Aorta (tissue), 5 donors: ENCODE measurements at places on chromosomes 3 and 15.

GRCh38 chr3:16382845-16383244, 117.8 kb downstream of the OXNAD1 start:
- no peak for DNase-seq

DNA sequence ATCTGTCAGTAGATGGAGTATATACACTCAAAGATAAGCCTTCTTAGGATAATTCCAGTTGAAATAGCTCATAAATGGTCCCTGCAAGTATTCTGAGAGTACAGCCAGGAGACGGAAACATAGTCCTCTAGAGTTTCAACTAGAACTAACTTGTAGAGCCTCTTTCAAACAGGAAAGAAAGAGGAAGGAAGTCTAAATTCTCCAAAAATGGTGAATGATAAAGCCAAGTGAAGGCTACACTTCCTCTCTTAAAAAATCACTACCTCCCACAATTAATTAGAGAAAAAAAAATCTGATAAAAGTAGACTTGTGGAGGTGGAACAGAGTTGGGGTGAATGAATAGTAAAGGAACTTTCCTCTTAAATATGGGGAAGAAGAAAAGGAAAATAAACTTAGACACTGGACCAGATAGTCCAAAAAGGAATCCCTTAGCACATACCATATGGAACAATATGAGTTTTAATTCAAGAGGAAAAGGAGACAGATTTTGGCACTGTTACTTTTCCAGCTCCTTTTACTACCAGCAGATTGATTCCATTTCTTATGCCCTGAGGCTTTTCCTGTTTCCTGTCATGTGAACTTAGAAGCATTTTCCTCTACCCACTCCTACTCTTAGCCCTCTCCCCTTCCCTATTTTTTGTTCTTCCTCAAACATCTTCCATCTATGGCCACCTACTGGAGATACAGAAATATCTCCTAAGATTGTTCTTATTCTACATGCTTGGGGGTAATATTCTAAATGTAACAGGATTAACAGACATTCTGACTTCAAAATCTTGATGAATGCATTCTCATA, 207.6 kb downstream of the CHST2 start:
- DNase-seq, result no peak

DNA sequence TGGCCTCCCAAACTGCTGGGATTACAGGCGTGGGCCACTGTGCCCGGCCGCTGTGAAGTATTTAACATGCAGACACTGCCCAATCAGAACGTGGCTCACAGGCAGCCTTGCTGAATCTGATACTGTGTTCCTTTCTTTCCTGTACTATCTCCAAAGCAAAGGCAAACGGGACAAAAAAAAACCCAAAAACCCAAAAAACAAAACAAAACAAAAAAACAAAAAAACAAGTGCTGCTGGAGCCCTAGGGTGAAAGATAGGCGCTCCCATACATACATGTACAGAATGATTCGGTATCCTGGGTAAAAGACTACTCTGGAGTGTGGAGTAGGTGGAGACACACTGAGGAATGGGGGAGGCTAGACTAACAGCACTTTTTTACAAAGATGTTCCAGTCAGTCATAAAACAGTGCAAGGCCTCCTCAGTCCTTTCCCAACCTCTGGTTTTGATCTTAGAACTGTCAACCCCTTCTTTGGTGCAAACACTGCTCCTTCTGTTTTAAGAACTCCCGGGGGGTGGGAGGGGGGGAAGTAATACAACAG, 7.7 kb upstream of the MAP1A start:
- no peak for DNase-seq

GRCh38 chr3:47772788-47773187, 8.9 kb downstream of the SMARCC1 start:
- DNase-seq, result no peak

DNA sequence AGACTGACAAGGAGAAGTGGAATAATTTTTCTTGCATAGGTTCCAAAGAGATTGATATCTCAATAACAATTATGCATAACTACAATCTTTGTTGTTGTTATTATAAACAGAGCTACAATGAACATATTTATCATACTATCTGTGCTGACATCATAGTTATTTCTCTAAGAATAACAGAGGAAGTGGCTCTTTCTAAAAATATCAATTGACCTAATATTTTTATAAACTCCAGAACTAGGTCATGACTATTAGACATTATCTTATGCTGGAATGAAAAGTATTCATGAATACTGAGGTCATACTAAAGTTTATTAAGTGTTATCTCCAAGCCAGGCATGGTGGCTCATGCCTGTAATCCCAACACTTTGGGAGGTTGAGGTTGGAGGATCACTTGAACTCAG, 114.1 kb downstream of the DCLK3 start:
- DNase-seq, result no peak

DNA sequence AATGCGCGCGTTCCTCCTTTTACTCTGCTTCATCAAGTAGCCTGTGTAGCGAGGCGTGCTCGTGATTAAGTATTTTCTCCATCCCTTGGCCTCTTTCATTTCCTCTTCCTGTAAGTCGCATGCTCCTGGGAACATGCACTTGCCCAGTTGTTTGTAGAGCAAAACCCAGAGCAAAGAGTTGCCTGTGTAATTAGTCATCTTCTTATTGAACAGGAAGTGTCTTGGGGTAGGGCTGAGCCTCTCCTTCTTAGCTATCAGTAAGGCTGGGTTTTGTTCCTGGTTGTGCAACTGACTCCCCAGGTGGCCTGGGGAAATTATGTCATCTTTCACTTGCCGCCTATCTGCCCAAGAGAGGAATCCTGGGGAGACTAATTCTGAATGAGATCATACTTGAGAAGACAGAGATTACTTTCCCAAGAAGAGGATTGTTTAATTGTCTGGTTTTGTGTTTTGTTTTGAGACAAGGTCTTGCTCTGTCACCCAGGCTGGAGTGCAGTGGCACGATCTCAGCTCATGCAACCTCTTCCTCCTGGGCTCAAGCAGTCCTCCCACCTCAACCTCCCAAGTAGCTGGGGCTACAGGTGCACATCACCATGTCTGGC, 14.9 kb downstream of the LIPH start:
- peak; percentile 62 for DNase-seq

GRCh38 chr15:65344214-65344913, 33.4 kb downstream of the IGDCC3 start:
- DNase-seq, result no peak

DNA sequence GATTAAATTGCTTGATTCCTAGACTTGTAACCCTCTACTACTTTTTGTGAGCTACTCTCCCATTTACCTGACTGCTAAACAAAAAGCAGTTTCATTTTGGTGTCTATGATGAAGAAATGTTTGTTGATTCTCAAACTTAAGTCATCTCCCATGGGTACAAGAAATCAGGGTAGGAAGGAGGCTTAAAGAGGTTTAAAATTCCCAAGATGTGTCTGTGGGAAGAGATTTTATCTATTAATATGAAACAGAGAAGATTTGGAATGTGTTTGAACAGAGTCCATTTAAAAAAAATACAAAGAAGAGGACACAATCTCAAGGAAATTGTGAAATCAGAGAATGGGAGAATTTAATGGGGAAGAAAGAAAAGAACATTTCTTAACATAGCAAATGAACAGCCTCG, 14.8 kb downstream of the P3H2 start:
- no peak for DNase-seq

DNA sequence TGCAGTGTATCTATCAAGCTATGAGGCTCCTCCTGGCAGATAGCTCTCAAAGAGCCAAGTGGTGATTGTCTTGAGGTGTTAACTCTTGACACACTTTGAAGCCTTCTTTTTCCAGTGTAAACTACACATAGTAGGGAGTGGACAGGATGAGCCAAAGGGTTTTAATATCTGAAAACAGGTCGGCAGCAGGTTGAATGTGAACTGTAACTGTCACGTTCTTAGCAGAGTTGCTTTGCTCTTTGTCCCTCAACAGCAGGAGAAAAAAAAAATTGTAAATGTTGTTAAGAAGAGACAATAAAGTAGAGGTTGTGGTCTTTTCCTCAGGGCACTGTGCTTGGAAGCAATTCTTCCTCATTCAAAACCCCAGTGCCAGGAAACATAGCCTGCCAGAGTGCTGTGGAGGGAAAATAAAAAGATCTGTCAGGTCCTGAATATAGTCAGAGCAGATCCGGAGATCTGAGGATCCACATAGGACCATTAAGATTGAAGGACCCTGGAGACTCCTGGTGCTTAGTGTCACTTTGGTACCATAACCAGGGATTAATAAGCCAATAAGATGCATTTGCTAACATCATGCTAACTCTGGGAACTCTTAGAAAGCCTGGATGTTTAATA, 229.7 kb downstream of the NAALADL2 start:
- DNase-seq, result no peak

- DNase-seq, result no peak
Observed at GRCh38 chr3:182644790-182645433, 148.4 kb upstream of the ATP11B start.

DNA sequence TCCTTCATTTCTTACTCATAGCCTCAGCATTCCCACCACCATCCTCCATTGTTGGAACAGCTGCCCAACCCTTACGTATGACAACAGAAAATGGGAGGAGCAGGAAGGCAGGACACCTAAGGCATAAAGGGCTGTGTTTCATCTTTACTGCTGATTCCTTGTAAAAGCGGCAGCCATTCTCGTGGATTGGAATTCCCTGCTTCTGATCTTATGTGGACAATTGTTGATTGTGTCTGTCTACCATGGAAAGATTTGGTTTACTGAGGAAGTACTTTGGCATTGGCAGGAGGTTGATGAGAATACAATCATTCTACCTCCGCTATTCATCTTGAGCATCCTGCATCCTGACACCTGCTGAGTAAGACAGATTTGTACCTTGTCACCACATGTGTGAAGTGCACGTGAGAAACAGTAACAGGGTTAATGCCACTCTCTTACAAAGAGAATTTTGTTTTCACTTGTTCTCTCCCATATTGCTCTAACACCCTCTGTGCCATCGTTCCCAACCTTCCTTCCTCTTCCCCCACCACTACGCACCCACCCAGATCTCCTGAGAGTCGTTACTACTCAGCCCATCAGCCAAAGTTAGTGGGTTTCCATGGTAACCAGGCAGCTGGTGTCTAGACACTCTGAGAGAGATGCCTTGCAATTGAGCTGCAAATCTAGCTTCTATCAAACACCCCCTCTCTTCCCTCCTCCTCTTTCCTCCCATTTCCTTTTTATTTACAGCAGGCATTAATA, 75.7 kb downstream of the GAP43 start:
- DNase-seq, result no peak

DNA sequence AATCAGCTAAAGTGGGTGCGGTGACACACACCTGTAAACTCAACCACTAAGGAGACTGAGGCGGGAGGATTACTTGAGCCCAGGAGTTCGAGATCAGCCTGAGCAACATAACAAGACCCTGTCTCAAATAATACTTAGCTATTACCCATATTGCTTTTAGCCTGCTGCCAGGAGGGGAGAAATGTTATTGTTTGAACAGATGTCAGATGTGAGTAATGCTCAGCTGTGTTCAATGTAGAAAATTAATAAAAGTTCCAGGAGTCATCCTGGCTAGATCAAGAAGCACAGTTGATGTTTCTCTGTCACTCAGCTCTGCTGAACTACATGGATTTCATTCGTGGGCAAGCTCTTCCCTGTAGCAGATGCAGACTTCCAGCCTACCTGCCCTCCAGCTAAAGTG, 22.2 kb downstream of the LSM3 start:
- DNase-seq, result no peak
